CD4-positive, alpha-beta T cell (primary cell): ENCODE measurements at places on chromosomes 4 and X.

- peak; percentile 10 for DNase-seq
These were observed 51.4 kb upstream of the EMCN start for GRCh38 chr4:100569196-100569595.

- no peak for DNase-seq
These were observed 76.1 kb downstream of the SLC9A6 start for GRCh38 chrX:136061286-136061685.

DNA sequence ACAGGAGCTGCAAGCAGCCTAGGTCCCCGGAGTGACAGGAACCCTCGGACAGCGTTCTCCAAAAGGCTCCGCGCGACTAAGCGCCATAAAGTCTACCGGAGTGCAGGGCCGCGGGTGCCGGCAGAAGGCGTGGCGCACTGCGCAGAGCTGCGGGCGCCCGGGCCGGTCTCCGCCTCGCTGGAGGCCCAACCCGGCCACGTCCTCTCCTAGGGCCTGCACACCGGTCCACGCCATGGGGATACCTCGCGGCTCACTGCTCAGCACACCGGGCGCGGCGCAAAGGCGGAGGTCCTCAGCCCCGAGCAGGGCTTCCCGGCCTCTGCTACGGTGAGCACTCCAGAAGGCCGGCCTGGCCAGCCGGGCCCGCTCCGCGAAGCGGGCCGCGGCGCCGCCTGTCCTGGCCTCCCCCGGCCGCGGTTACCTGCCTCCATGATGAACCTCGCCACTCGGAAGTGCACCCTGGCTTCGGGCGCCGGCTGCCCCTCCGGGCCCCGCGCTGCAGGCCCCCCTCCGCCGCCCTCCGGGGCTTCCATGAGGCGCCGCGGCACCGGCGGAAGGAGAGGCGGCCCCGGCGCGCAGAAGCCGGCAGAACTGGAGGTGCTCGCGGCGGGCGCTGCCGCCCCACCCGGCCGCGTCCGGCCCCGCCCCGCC lies at the start of gene CCNQ:
Gene CCNQ (minus strand): TSS at position 599 of the 651 bp plus-strand sequence. CDS start 66 bp downstream, at position 533.
- DNase-seq = peak; percentile 11

DNA sequence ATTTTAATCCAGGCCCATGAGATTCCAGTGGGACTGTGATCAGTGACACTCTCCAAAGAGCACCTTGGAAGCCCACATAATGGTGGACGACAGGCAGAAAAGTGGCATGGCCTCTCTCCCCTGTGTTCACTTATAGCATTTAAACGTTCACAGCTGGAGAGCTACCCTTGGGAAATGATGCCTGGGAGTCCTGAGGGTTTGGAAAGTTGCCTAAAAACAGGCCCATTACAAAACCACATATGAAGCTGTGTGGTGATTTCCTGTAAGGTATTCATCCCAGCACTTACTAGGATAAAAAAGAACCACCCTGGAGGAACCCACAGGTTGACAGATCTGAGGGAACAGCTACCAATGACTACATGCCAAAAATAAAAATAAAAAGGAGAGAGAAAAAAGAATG lies 193.2 kb downstream of the RASL11B start:
- DNase-seq = no peak
